ENCODE measurements at places on chromosomes 13 and 19.

GRCh38 chr19:49104229-49104864, 9.8 kb upstream of the LIN7B start:
- no peak for DNase-seq

- no peak for DNase-seq
Observed at GRCh38 chr13:20151016-20151415, 9.8 kb downstream of the GJA3 start.

- peak; percentile 17 for DNase-seq
Observed at GRCh38 chr13:60431108-60431700, 34.2 kb downstream of the TDRD3 start.

GRCh38 chr13:49370371-49370770, 73.5 kb downstream of the CAB39L start:
- no peak for DNase-seq

- no peak for DNase-seq
Observed at GRCh38 chr19:45419396-45419795, 4.3 kb downstream of the ERCC1 start.
